ENCODE measurements at places on chromosomes 2 and 18.

GRCh38 chr2:84619794-84620371, 103.6 kb downstream of the DNAH6 start:
- H3K4me1 ChIP-seq = no peaks in the 10 kb centered on the region
- no peak overlapping the region for H3K27ac ChIP-seq
- H3K4me3 ChIP-seq = no peak overlapping the region

DNA sequence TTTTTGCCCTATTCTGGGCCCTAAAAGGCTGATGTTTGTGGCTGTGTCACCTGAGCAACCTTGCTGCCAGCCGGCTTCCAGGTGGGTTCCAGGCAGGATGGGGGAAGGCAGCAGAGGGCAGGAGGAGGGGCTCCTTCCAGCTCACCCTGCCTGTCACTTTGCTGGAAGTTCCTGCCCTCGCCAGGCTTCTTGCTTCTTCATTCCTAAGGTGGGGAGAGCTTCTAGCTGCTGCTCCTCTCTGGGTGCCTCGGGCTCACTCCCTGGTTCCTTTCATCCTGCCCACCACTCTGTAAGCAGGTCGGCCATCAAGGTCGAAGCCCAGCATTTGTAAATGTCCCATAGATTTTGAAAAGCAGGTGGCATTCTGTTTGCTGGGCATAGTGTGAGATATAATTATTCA, 249.4 kb upstream of the HS6ST1 start:
- no peak overlapping the region for H3K4me3 ChIP-seq
- H3K27me3 ChIP-seq = no peaks in the 10 kb centered on the region
- no peaks in the 10 kb centered on the region for H3K4me1 ChIP-seq
- DNase-seq = no peak
- H3K36me3 ChIP-seq = no peaks in the 10 kb centered on the region

DNA sequence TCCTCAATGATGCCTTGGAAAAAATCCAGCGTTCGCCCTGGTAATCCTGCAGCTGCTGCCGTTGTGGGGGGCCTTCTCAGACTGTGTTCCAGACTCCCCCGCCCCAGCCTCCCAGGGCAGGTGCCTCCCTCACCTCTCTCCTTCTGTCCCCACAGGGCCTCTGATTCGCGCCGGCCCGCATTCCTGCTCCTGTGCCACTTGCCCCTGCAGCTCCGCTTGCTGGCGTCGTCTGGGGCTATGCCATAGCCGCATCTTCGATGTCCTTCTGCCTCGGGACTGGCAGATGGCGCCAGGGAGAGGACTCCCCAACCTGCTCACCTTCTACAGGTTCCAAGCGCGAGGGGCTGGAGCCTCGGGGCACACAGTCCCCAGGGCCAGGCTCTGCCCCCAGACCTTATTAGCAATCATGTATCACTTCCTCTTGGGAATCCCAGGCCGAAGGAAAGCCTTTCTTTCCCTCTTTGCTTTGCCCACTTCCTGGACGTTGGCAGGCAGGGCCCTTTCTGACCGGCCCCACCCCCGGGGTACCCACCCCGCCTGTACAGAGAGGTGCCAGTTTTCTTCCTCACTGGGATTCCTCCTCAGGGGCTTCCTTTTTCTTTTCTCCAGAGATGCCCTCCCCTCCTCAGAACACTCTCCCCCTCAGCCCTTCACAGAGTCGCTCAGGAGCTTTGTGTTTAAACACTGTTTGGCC, 4.4 kb downstream of the SPATA3 start:
- no peak overlapping the region for H3K27ac ChIP-seq
- no peaks in the 10 kb centered on the region for H3K36me3 ChIP-seq
- no peak overlapping the region for H3K4me3 ChIP-seq
- no peak for DNase-seq

GRCh38 chr2:72961853-72962468, 44.6 kb downstream of the EMX1 start:
- no peaks in the 10 kb centered on the region for H3K36me3 ChIP-seq
- H3K4me3 ChIP-seq = no peak overlapping the region
- H3K27ac ChIP-seq = no peak overlapping the region
- no peak for DNase-seq
- no peaks in the 10 kb centered on the region for H3K27me3 ChIP-seq

DNA sequence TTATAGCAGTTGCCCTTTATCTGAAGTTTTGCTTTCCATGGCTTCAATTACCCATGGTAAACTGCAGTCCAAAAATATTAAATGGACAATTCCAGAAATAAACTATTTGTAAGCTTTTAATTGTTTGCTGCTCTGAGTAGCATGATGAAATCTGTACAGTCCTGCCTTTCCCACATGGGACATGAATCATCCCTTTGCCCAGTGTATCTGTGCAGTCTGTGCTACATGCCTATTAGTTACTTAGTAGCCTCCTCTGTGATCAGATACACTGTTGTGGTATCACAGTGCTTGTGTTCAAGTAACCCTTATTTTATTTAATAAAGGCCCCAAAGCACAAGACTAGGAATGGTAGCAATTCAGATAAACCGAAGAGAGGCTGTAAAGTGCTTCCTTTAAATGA, 810.6 kb upstream of the PIK3C3 start:
- no peaks in the 10 kb centered on the region for H3K36me3 ChIP-seq
- H3K4me1 ChIP-seq = no peaks in the 10 kb centered on the region
- no peak for DNase-seq
- no peak overlapping the region for H3K27ac ChIP-seq
- no peak overlapping the region for H3K4me3 ChIP-seq
- H3K27me3 ChIP-seq = no peaks in the 10 kb centered on the region

DNA sequence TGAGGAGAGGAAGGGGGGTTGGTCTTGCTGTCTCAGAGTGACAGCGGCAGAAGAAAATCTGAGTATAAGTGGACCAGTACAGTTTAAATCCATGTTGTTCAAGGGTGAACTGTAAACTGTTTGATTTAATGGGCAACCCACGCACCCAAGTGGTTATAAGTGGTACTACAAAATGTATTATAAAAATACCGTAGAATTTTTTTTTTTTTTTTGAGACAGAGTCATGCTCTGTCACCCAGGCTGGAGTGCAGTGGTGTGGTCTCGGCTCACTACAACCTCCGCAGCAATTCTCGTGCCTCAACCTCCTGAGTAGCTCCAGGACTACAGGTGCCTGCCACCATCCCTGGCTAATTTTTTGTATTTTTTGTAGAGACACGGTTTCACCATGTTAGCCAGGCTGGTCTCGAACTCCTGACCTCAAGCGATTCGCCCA, 2.1 kb upstream of the CHCHD5 start:
- H3K4me3 ChIP-seq = no peak overlapping the region
- peaks cover 29% of the 10 kb centered on the region for H3K4me1 ChIP-seq
- DNase-seq = peak; percentile 62
- peaks cover 5% of the 10 kb centered on the region for H3K36me3 ChIP-seq

- H3K27me3 ChIP-seq = no peaks in the 10 kb centered on the region
- no peak overlapping the region for H3K4me3 ChIP-seq
- no peak overlapping the region for H3K27ac ChIP-seq
- H3K4me1 ChIP-seq = no peaks in the 10 kb centered on the region
- H3K36me3 ChIP-seq = no peaks in the 10 kb centered on the region
Observed at GRCh38 chr2:199433204-199433832, 24.4 kb downstream of the SATB2 start.

Measured in CD8-positive, alpha-beta memory T cell (primary cell).